CD8-positive, alpha-beta memory T cell (primary cell): ENCODE measurements at places on chromosomes 16 and 17. TPM values are rescaled to one million over a fixed set of nuclear protein-coding genes. Genes with fewer than 3 reads are reported as not detected.

DNA sequence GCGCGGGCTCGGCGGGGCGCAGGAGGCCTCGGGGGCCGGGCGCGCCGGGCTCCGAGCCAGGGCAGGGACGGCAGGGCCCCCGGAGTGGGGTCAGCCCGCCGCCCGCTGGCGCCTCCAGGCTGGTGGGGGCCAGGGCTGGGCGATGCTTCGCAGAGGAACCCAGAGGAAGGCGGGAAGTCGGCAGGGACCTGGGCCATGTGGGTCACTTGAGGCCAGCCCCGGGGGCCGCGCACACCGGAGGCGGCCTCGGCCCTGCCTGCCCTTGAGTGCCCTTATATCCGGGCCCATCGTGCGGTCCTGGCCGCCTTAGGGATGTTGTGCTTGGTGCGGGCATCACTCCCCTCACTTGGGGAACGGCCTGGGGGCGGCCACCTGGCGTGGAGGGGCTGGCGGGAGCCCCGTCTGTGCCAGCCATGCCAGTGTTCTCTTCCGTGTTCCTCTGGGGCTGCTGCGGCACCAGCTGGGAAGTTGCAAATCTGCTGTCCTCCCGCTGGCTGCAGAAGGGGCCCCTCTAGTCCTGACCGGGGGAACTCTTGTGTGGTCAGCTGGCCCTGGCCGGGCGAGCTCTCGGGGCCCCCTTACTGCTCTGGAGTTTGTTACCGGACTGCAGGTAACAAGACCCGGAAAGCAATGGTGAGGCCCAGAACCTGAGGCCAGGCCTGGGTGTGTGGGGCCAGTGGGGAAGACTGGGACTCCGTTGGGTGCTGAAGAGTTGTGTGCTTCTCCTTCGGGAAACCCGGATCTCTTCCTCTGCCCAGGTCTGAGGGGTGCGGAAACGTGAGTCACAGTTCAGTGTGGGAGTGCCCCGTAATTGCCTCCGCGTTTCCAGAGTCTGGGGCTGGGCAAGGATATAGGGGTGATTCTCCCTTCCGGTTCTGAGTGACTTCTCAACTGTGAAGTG lies 849 bp downstream of the CAPN15 start:
- DNase-seq: no peak

Gene HOXB6
- total RNA-seq: 0.37 TPM

Gene CMTM2
- 0.24 TPM for total RNA-seq

DNA sequence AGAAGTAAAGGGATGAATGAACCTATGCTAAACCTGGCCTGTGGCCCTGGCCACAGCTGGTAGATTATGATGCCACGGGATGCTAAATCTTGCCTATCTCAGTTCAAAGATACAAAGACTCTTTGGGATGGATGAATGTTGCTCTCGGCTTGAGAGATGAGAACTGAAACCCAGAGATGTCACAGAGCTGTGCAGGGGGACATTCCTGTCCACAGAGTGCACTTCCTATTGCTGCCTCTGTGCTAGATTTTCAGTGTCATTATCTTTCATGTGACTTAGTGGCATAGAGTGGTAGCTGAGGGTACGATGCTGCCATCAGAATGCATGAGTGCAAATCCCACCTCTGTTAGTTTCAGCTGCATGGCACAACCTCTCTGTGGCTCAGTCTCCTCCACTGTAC lies 2.3 kb upstream of the MT1M start:
- no peak for DNase-seq

- DNase-seq: no peak
Measured at GRCh38 chr17:30570191-30570590, 93.0 kb downstream of the GOSR1 start.

GRCh38 chr16:89139907-89140361 lies 31.6 kb upstream of the CDH15 start:
- DNase-seq: no peak

DNA sequence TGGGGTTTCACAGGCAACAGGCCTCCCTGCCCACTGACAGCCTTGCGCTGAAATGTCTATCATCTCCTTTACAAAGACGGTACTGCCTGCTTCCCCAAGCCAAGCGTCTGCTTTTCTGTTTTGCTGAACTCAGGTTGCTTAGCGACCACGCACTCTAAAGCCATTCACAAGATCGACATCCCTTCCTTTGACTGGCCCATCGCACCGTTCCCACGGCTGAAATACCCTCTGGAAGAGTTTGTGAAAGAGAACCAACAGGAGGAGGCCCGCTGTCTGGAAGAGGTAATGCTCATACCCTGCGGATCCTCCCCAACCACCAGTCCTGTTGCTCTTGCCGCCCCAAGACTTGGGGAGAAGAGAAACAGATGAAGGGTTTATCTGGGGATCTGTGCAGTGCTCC lies 28.7 kb downstream of the TMEM186 start:
- DNase-seq: no peak

DNA sequence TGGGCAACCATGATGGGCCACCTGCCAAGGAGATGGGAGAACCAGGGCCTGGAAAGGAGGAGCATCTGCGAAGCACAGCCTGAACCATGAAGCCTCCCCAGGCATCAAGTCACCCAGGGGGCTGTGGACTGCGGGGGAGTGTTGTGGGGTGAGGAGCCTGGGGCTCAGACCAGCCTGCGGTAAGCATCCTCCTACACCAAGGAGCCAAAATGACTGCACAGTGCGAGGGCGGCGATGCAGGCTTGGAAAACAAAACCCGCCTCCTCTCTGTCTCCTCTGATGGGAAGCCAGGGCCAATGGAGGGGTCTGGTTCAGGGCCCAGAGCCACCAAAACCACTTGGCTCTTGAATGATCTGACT lies 18.1 kb upstream of the MAF start:
- no peak for DNase-seq

Gene WRAP53
- total RNA-seq: 29.1 TPM

Gene CMTM1
- 8.6 TPM for total RNA-seq

Gene PRKCB
- total RNA-seq: 98.2 TPM

Gene VAT1L
- not detected for total RNA-seq

Gene GDPD1
- 2.1 TPM for total RNA-seq

DNA sequence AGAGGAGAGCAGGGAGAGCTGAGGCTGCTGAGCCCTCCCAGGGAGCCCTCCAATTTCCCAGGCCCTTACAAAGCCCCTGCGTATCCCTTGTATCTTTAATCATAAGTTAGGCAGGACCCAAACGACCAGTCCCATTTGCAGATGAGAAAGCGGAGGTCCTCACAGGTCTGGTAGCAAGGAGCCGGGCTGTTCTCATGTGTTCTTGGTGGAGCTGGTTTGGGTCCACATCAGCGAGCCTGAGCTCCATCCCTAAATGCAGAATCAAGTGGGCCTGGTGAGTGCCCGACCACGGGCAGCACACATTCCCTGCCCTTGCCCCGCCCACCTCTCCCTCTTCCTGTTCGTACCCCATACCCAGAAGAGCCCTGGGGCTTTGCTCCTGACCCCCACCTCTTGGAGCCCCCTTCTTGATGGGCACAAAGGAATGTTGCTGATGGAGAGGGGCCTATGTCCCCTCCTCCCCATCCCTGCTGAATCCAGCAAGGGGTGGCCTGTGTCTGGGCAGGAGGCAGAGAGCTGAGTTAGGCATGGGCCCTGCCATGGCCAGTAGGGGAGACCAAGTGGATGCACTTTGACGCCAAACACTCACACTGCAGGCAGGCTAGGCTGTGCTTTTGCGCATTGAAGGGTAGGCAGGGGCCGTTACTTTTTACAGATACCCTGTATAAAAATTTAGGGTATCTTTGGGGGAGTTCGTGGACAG lies 18.3 kb upstream of the ADCY7 start:
- DNase-seq: no peak

DNA sequence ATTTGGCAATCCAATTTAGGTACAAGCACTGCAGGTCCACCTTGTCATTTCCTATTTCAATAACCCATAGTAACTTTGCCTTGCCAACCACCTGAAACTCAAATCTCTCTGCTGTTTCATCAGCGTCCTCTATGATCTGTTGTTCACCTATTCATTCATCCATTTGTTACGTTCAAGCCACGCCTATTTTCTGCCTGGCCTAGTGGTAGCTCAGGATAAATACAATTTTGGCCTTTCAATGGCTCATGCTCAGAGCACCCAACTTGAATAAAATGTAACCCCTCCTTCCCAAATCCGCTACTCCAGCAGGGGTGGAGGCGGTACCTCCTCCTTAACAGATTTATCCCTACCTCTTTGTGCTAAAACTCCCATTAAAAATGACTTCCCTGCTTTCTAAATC lies 3.6 kb upstream of the FBXO47 start:
- no peak for DNase-seq

Gene SOX15
- total RNA-seq: 0.31 TPM

- DNase-seq: no peak
Measured at GRCh38 chr16:14576532-14576931, 53.5 kb downstream of the PARN start.

Gene HOXB4
- total RNA-seq: 3.4 TPM

Gene STH
- not detected for total RNA-seq

Gene HOXB3
- total RNA-seq: 3.0 TPM

GRCh38 chr16:86089991-86090390 lies 191.0 kb downstream of the IRF8 start:
- DNase-seq: no peak

Gene HS3ST3A1
- not detected for total RNA-seq

- no peak for DNase-seq
Measured at GRCh38 chr16:59249011-59249410, 514.9 kb upstream of the GOT2 start.

GRCh38 chr17:356671-357434 lies 4.2 kb upstream of the RPH3AL start:
- no peak for DNase-seq

GRCh38 chr17:78013683-78014467 lies 55.4 kb downstream of the TNRC6C start:
- peak; percentile 58 for DNase-seq

DNA sequence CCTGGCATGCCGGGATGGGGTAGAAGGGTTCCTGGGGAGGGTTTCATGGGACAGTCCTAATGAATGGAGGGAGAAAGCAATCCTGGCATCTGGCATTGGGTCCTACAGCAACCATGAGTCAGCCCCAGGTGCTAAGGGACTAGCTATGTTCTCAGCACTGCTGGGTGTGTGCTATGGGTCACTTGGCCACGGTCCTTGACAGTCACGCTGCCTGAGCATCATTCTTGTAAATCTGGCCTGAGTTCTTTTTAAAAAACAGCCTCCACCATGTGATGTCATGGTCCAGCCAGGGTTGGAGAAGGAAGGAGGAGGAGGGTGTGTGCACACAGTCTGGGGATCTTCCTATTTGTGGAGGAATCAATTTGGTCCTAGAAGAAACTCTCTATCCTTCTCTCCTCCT lies 6.2 kb upstream of the RAMP2 start:
- no peak for DNase-seq

- no peak for DNase-seq
Measured at GRCh38 chr16:83244057-83244456, 563.7 kb upstream of the HSBP1 start.

GRCh38 chr17:74177018-74177450 lies 26.4 kb upstream of the RPL38 start:
- peak; percentile 3 for DNase-seq

Gene MT1G
- 41.0 TPM for total RNA-seq

DNA sequence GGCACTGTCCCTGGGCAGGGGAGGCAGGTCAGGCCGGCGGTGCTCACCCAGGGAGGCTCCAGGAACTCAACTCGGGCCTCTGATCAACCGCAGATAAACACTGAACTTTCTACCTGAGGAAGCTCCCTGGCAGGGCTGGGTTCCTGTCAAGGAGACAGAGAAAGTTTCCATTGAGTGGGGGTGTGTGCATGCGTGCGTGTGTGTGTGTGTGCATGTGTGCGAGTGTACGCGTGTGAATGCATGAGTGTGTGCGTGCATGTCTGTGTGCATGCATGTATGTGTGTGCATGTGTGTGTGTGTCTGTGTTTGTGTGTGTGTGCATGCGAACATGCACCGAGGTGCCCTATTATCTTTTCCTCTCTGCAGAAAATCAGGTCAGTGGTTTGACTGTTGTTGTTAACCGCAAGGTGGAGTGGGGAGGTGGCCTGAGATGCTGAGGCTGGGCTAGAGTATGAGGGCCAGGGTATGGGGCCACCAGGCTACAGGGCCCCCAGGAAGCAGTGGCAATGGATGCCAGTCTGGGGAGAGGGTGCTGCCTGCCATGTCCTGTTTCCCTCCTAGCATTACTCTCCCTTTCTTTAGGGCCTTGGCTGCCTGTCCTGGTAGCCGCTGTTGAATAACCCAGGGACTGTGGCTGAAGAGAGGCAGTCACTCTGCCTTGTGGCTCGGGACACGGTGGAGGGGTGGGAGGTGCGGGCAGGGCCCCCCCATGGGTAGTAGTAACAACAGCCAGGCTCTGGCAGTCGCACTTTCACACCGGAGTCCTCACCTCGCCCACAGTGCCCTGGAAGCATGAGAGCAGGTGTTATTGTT lies 24.0 kb downstream of the CCR7 start:
- DNase-seq: peak; percentile 80

Gene AATK
- total RNA-seq: 0.55 TPM

DNA sequence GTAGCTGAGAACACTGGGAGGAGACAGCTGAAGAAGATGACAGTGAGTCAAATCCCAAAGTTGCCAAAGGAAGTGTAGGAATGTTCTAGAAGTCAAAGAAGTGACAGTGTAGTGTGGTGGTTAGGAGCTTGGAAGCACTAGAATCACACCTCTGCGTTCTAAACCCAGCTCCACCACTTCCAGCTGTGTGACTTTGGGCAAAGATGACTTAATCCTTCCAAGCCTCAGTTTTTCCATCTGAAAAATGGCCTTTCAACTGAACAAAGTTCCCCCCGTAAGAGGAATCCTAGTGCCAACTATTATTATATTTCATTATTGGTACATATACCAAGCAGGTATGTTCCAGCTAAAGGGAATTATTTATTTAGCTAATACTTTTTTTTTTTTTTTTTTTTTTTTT lies 56.0 kb downstream of the IQCK start:
- no peak for DNase-seq

GRCh38 chr16:31084584-31085302 lies 4.0 kb downstream of the PRSS53 start:
- no peak for DNase-seq

DNA sequence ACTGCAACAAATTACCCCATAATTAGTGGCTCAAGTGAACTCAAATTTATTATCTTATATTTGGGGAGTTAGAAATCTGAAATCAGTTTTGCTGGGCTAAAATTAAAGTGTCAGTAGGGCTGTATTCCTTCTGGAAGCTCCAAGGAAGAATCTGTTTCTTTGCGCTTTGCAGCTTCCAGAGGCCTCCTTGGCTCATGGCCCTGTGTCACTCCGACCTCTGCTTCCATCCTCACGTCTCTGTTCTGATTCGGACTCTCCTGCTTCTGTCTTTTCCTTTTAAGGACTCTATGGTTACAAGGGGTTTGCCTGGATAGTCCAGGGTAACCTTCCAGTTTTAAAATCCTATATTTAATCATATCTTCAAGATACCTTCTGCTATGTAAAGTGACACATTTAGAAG lies 232.1 kb downstream of the CA10 start:
- DNase-seq: no peak
